Stimulated activated CD8-positive, alpha-beta memory T cell treated with anti-CD3 and anti-CD28 coated beads, Interleukin-4, amount 100 ng/mL, for 4 hours (primary cell): ENCODE measurements at places on chromosomes 11 and 22.

DNA sequence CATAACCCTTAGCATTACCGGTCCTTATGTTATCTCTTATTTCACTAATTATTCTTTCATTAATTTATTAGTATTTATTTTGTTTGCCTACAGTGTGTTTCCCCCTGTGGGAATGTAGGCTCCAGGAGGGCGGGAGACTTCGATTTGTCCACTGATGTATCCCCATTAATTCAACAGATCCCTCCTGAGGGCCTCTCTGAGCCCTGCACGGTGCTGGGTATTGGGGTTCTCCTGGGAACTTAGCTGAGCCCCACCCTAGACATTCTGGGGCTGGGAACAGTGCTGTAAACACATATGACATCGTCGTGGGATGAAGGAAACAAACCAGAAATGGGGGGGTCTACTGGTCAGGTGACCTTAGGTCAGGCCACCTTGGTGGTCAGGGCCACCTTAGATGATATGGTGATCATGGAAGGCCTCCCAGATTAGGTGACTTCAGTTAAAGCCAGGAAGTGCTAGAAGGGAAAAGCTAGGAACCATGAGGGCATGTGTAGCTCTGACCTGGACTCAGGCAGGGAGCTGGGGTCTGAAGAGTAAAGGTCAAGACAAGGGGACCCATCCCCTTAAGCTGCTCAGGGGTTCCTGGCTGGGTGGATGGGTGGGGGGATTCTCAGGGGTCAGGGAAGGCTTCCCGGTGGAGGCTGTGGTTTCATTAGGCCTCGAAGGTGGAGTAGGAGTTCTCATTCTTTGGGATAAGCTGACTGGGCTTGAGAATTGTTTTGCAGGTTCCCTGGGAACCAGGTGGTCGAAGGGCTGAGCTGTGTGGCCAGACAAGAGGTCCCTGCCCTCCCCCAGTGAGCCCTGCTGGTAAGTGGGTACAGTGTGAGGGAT lies 1.0 kb downstream of the PHETA2 start:
- no peak for DNase-seq

DNA sequence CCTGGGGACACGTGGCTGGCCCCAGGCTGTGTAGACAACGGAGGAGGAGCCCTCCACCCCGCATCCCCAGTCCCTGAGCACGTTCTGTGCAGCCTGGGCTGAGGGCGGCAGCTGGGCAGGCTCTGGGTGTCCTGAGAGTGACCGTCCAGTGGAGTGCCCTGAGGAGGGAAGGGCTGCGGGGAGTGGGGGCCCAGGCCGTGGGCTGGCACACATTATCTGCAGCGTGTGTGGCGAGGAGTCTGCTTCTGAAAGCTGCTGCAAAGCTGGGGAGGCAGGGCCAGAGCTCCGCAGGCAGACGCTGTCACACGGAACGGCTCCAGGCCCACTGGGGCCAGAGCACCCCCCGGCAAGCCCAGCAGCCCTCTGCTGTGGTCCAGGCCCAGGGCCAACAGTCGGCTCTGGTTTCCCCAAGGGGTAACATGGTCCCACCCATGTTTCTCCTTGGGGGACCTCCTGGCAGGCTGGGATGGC lies 835 bp upstream of the ANO9 start:
- no peak for DNase-seq

DNA sequence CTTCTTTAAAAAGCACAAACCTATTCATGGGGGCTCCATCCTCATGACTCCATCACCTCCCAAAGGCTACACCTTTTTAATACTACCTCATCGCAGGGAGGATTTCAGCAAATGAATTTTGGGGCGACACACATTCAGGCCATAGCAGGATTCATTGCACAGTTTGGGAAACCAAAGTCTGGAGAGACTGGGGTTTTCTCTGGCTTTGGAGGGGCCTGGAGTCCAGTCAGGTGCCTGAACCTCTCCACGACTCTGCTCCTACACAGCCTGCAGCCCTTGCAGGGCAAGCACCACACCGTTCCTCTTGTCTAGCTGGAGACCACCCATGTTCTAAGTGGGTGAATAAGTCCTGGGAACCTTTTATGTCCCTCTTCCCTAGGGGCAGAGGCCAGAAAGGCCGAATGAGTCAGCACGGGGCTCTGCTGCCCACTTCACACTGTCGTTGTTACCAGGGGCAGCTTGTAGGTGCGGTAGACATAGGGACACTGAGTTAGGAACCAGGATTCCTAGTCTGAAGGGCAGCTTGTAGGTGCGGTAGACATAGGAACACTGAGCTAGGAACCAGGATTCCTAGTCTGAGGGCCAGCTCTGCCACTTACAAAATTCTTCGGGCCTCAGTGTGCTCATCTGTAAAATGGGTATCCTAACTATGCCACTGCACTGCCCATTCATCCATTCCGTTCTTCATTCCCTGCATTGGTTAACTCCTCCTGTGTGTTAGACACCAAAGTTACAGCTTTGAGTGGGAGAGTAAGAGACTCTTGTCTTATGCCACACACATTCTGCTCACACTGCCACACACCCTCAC lies 251.7 kb upstream of the B3GAT1 start:
- no peak for DNase-seq

- DNase-seq: no peak
Observed at GRCh38 chr22:45891996-45892621, 84.9 kb downstream of the WNT7B start.

- no peak for DNase-seq
Observed at GRCh38 chr11:32713496-32713895, 81.0 kb downstream of the CCDC73 start.

- no peak for DNase-seq
Observed at GRCh38 chr22:41408665-41409064, 26.9 kb downstream of the TEF start.

DNA sequence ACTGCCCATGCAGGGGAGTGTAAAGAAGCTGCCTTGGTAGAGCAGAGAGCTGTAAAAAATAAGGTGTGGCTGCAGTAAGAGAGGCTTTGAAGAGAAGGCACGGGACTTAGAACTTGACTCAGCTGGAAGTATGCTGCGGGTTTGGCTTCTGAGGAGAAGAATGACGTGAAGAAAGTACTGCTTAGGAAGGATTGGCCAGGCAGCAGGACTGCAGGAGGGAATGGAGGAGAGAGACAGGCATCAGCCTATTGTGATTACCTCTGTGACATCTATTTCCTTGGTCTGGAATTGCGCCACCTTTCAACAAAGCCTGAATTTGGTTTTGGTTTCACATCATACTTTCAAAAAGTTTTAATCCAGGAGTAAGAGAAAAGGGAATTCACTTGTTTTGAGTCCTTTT lies 22.5 kb downstream of the PRRG4 start:
- DNase-seq: no peak

GRCh38 chr22:49294656-49295464 lies 532.8 kb downstream of the BRD1 start:
- DNase-seq: no peak

DNA sequence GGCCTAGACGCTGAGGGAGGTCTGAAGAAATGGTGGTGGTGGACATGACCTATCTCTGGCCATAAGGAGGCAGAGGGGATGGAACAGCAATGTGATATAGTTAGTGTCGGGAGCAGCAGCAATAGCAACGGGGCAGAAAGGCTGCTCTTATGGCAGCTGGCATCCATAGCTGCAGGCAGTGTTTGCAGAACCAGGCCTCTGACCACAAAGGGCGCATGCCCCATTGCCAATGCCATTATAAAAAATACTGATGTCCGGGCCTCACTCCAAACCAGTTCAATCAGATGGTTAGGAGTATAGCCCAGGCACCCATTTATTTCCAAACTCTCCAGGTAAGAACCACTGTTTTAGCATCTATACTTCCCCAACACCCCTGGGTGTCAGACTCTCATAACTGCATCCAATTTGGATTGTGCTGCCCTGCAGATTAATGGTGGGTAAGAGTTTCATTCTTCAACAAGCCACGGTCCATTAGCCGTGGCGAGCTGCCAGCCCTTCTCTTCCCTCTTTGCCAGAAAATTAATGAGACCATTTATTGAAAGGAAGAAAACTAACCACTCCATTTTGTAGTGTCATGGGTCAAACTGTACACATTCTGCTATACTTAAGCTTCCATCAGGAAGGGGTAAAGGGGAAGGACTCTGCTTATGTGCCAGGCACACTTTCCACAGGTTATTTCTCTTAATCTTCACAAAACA lies 72.8 kb upstream of the SPON1 start:
- DNase-seq: no peak

GRCh38 chr22:39655831-39656230 lies 85.3 kb downstream of the CACNA1I start:
- DNase-seq: no peak

DNA sequence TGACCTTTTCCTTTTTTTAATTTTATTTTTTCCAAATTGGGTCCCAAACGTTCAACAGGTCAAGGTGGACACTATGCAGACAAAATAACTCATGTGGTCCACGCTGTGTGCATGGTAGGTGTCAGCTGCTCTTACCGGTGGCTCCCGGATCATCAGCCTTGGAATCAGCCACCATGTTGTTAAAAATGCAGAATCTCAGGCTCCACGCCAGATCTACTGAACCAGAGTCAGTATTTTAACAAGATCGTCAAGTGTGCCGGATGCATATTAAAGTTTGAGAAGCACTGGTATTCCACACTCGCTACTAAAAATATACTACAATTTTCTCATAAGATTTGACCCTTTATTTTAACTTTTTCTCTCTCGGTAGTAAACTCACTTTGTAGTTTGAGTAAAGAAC lies 553 bp upstream of the LDLRAD3 start:
- DNase-seq: no peak

DNA sequence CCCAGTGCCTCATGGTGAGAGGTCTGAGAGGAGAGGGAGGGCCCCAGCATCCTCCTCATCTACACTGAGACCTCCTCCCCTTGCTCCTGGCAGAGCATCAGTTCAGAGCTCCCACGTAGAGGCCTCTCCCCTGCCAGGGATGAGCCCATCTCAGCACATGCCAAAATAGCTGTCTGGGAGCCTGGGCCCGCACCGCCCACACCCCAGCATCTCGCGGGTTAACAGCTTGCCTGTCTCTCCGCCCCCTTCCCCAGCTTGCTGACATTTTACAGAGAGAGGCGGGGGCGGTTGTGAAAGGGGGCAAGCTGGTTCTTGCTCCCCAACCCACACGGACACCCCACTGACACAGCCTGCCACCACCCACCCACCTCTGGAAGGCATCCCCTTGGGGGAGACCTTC lies 6.4 kb downstream of the DGKZ start:
- no peak for DNase-seq

GRCh38 chr11:82701847-82702520 lies 31.7 kb downstream of the FAM181B start:
- no peak for DNase-seq

DNA sequence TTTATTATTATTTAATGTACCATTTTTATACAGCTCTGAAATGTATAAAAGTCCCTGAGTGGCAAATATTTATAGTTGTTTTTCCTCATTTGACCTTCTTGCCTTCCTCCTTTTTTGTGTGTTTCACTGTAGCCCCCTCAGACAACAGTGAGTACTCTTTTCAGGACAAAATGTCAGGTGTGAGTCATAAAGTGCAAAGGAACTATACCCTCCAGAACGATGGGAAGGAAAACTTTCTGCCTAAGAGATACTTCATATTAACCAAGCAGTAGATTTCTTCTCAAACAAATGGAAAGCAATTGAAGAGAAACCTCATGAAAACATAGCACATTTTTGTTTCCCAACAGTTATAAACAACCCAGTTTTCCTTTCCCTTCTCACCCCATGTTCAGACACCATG lies 16.1 kb upstream of the MS4A7 start:
- DNase-seq: no peak

- DNase-seq: no peak
Observed at GRCh38 chr11:74734559-74734925, 3.3 kb upstream of the CHRDL2 start.

- no peak for DNase-seq
Observed at GRCh38 chr11:36091256-36091811, 147.5 kb downstream of the LDLRAD3 start.

DNA sequence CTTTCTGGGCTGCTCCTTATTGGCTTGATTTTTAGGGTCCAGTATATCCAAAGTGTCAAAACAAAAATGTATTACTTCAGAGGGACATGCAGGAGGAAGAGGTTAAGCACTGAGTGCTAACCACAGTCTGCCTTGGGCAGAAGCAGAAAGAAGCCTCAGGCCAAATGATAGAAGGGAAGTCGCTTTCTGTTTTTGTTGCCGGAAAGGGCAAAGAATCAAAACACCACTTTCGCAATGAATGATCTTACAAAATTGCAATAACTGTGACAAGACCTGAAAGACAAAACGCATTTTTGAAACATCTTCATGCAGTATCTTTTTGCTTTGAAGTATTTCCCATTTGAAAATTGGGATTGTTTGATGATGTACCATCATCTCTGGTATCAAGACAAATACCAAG lies 70.1 kb upstream of the PICALM start:
- DNase-seq: no peak

DNA sequence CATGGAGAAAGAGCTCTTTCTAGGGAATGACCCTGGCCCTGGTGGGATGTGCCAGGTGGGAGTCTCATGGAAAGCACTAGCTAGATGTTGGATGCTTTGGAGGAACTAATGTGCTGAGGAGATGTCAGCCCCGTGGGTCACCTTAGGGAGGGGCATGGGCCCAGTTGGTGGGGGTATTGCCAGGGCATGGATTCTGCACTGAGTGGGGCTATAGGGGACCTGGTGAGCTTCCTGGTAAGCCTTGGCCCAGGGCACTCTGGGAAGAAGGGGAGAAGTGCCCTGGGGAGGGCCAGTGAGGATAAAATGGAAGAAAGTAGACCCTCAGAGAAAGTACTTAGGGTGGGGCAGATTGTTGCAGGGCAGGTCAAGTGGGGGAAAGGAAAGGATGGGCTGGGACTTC lies 65.2 kb upstream of the SORL1-AS1 start:
- no peak for DNase-seq

- no peak for DNase-seq
Observed at GRCh38 chr11:24233041-24233440, 263.8 kb upstream of the LUZP2 start.

DNA sequence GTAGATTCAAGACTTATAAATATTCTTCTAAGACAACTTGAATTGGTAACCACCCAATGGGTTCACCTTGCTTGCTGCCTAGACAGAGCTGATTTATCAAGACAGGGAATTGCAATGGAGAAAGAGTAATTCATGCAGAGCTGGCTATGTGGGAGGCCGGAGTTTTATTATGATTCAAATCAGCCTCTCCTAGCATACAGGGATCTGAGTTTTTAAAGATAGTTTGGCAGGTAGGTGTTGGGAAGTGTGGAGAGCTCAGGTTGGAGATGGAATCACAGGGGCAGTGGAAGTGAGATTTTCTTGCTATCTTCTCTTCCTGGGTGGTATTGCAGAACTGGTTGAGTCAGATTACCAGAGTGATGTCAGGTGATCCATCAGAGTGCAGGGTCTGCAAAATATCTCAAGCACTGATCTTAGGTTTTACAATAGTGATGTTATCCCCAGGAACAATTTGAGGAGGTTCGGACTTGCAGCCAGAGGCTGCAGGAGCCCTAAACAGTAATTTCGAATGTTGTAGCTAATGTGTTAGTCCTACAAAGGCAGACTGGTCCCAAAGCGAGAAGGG lies 1448.6 kb upstream of the RAG2 start:
- DNase-seq: no peak

GRCh38 chr22:31846161-31847115 lies 92.6 kb downstream of the DEPDC5 start:
- no peak for DNase-seq
